ENCODE measurements at places on chromosomes 11 and 22.

GRCh38 chr11:121497176-121497998 lies 44.6 kb upstream of the SORL1-AS1 start:
- no peak for DNase-seq

DNA sequence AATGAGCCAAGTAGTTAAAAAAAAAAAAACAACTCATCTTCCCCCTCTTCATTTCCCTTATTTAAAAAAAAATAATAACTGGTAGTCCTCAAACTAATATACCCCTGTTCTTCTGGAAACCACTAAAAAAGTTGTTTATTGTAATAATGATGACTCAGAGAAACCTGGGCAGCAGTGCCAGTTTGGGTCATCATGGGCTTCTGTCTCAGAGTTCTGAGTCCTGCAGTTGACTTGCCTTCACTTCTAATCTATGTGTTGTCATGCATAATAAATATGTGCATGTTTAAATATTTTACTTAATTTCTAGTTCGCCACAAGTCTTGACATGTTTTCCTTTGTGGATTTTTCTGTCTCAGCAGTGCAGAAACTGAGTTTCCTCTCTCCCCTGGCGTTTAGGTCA lies 46.8 kb downstream of the PPP2R1B start:
- no peak for DNase-seq

GRCh38 chr22:44930711-44931035 lies 79.1 kb downstream of the PHF21B start:
- no peak for DNase-seq

DNA sequence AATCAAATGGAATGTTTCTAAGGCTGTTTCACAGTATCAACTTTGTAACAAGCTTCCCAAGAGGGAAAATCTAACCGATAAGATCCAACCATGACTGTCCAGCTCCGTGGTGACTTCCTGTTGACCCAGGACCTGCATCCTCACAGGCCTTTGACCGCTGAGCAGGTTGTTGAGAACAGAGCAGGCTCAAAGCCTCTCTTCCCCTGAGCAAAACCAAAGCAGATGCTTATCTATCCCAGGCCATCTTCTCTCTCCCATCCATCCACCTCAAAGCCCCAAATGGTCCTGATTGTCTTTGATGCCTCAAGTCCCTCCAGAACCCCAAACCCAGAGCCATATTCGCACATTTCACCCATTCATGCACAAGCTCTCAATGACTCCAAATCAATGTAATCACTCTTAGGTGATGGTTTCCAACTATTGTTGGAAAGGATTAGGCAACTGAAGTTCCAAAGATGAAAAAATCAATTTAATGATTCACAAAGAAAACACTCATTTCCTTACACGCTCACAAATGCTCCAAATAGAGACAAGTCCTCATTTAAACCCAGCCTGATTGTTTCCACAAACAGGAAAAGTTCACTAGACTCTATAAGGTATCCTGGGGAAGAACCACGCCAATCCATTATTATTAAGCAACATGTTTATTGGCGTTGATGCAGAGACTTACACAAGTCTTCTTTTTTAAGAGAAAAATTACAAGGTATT lies 48.7 kb downstream of the C11orf58 start:
- DNase-seq = no peak

DNA sequence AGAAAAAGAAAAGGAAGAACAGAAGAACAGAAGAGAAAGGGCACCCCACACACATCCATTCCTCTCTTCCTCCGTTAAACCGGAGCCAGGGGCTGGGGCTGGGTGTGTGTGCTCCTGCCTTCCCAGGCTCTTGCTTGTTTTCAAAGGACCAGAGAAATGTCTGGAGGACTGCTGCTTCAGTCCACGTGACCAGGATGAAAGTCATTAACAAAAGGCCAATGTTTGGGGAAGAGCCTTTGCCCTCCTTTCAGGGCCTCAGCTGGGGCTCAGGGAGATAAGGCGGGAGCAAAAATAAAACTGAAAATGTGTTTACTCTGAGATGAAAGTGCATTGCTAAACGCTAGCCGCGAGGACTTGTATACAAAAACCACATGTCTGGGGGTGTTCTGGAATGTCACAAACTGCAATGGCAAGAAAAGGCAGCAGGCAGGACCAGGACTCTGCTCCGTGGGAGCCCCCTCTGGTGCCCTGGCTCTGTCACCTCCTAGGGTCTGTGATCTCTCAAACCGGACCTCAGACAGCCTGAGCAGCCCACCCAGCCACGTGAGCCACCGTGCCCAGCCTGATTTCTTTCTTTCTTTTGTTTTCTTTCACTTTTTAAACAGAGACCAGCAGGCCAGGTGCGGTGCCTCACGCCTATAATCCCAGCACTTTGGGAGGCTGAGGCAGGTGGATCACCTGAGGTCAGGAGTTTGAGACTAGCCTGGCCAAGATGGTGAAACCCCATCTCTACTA lies 31.6 kb upstream of the MYH9 start:
- peak; percentile 52 for DNase-seq

Measured in HFFc6 (cell line).